ENCODE measurements at places on chromosomes 7 and 10.

DNA sequence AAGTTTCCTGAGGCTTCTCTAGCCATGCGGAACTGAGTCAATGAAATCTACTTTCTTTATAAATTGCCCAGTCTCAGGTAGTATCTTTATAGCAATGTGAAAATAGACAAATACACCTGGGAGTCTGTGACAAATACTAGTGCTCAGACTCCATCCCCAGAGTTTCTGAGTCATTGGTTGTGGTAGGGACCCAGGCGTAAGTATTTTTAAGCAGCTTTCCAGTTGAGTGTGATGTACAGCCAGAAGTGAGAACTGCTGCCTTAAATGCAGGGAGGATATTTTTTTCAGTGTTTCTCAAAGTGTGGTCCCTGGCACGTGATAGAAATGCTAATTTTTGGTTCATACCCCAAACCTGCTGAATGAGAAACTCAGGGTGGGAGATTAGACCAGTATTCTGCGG is 121.7 kb downstream of the SORCS3 start:
- DNase-seq, result no peak

- no peak for DNase-seq
Measured at GRCh38 chr10:21464134-21464533, 61.3 kb downstream of the SKIDA1 start.

- peak; percentile 65 for DNase-seq
Measured at GRCh38 chr7:5525271-5526099, 101.9 kb upstream of the TNRC18 start.

DNA sequence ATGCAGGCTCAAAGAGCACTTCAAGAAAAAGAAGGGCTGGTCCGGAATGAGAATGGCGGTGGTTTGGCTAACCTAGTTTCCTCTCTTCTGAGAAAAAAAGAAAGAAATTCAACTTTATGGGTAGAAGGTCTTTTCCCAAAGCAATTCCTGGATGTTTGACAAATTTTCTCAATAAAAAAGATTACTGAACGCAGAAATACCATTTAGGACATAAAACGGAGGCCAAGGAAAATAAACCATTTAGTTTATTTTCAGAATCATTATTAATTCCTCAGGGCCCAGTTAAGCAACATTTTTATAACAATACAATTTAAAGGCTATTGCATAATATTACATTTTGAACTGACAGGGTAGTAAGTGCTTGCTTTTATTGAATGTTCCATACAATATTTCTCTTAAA is 284.6 kb upstream of the ANKRD30A start:
- no peak for DNase-seq

DNA sequence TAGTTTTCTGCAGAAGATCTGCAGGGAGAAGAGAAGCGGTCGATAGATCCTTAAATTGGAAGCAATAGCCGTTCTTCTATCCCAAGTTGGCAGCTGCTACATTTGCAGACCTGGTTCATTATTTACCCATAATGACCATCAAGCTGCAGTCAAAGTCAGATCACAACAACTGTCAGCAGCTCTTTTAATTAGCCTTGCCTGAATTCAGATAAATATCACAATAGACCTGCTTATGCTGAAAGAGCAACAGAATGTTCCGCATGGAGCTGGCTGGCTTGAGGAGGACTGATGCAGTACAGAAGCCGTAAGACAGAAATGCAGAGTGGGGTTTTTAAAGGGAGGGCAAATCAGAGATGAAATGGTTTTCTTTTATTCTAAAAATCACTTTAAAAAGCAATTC is 109.4 kb downstream of the HIBADH start:
- DNase-seq, result no peak

- DNase-seq, result no peak
Measured at GRCh38 chr10:124546957-124547646, 85.5 kb downstream of the LHPP start.

DNA sequence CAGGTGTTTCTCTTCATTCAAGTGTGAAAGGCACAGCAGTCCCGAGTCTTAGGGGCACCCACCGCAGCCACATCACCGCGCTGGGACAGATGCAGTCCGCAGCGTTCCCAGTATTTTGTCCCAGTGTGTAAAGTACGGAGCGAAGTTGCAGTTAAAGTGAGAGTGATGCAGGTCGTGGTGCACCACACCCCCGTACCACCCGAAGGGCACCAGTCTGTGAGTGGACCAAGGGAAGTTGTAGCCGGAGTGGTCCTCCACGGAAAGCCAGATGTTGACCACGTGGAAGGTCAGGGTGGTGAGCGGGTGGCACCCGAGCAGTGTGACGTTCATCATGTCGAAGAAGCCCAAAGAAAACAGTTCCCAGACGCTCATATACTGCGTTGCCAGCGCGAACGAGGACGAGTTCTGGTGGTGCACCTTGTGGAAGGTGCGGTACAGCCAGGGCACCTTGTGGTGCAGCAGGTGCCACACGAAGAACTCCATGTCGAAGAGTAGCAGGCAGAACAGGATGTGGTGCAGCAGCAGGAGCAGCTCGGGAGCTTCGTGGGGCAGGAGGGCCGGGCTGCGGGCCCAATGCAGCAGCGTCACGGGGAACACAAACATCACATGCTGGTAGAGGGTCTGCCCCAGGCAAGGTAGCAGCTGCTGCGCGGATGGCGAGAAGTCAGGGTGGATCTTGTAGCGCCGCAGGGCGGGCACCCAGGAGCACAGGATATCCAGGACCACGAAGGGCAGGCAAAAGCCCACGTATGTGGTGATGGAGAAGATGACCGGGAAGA is 526 bp downstream of the CH25H start:
- DNase-seq, result peak; percentile 54

GRCh38 chr7:155217634-155218033 is 80.0 kb upstream of the INSIG1 start:
- DNase-seq, result no peak

GRCh38 chr10:86370006-86370585 is 3.5 kb upstream of the GRID1 start:
- peak; percentile 9 for DNase-seq

DNA sequence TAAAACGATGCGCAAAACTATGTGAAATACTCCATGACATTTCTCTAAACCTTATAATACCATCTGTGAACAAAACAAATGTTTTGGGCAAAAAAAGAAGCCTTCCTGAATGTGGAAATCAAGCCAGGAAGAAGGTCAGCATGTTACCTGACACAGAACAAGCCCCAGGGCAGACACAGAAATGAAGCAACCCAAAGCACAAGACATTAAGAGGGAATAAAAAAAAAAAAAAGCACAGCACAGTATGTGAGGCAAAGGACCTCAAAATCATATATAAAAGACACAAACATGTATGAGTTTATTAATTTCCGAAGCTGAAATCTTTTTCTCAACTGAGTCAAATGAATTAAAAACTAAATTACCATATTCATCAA is 161.8 kb downstream of the SKIDA1 start:
- no peak for DNase-seq

GRCh38 chr7:40299097-40299496 is 164.3 kb downstream of the SUGCT start:
- DNase-seq, result peak; percentile 28

DNA sequence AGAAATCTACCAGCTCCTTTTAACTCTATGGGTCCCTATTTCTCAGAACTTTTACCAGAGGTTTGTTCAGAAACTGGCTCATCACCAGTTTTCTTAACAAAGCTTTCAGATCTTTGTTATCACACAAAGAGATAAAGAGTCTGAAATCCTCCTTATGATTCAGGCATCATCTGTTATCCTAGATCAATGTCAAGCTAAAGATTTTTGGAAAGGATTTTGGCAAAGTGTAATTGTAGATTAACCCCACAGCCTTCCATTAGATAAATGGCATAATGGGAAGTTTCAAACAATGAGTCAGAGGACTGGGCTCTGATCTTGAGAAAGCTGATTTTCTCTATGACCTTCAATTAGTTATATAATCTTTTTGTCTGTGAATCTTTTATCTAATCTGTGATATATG is 192.2 kb downstream of the NXPH1 start:
- DNase-seq, result no peak

DNA sequence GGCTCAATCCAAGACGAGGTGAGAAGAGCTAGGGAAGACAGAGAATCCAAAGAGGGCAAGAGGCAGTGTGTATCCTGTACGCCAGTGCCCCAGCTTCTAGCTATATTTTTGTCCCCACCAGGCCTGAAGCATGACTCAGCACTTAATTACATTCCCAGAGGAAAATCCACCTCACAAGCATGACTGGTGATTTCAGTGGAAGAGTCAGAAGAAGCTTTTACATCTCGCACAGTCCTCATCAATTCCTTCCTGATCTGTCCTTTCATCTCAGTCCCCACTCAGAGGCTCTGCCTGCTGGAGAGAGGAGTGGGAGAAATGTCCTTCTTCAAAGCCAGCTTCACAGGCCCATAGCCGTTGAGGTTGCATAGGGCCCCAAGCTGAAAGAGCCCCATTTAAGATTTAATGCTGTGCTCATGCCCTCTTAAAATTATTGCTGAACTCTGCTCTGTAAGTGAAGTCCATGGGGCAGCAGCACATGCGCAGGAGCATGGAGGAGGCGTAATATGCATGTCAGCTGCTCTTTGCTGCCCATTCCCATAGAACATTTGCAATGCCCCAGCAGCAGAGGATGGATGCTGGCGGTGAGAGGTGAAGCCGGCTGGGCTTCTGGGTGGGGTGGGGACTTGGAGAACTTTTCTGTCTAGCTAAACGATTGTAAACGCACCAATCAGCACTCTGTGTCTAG is 39.0 kb upstream of the AOAH start:
- DNase-seq, result no peak

DNA sequence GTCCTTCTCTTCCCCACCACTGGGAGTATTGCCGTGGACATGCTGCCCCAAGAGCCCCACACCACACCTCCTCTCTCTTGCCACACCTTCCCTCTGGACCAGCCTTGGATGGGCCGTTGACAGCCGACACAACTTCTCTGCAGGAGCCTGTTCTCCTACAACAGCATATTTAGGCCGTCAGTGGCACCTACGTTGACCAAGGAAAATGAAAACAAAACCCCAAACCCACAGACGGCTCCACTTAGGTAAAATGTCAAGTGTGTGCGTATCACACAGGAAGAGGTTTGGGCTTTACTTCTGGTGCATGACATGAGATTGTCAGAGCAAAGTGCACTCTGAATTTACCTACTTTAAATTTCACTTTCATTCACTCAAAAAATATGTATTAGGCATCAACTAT is 246.6 kb downstream of the ZMYND11 start:
- DNase-seq, result no peak

DNA sequence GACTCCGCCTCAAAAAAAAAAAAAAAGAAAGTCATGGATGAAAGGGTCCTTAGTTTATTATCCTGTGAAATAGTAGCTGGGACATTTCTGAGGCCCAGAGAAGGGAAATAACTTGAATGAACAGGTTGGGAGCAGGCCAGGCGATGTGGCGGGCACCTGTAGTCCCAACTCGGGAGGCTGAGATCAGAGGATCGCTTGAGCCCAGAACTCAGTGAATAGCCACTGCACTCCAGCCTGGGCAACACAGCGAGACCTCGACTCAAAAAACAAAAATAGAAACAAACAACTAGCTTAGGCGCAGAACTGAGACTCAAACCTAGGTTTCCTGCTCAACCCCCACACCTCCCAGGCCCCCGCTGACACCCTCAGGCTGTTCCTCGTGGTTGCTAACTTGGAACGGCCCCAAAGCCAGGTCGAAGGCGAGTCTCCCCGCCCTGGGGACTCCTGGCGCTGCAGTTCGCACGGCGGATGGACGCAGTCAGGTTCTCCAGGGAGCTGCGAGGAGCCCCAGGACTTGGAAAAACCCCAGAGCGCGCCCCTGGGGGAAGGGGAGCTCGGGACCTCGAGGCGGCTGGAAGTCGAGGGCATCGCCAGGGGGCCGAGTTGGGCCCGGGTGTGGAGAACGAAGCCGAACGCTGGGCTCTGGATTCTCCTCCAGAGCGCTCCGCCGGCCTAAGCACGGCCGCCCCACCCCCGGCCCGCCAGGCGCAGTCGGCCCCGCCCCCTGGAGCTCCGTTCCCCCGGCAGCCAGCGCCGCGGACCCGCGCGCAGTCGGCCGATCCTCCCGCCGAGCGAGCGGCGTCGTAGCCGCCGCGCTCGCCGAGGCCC is at the start of gene STOX1:
Gene STOX1 (plus strand): TSS at position 768 of the 828 bp plus-strand sequence. CDS start 93 bp downstream, outside the sequence.
- peak; percentile 78 for DNase-seq

DNA sequence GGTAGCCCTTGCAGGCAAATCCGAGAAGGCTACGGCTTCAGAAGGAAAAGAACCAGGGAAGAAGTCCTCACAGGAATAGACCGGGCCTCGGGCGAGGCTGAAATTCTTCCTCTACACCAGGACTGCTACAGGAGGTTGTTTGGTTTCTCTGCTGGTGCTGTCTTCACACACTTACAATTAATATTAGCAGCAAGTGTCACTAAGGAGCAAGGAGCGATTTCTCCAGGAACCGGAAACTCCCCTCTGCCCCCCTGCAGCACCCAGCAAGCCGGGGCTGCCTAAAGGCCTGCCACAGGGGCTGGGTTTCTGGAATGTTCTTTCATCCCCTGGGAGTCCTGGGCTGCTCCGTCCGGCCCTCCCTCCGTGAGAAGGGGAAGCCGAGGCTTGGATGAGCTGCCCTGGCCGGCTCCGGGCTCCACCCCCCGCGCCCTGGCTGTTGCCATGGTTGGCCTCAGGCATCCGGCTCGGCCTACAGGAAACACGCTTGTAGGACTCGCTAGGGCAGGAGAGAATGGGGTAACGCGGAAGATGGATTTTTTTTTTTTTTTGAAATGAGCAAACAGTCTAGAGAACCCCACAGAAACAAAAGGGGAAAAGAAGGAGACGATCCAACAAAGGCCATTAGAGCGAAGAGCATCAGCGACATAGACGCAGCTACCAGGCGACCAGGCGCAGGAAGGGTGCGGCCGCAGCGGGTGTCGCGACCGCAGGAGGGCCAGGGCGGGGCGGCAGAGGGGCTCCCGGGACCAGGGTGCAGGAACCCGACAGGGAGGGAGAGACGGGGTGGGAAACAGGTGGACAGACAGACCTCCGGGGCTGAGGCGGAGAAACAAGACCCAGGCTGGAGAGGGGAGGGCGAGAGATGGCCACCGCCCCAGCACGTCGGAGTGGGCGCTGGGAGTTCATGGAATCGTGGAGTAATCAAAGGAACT is 33.0 kb downstream of the EN2 start:
- peak; percentile 75 for DNase-seq

DNA sequence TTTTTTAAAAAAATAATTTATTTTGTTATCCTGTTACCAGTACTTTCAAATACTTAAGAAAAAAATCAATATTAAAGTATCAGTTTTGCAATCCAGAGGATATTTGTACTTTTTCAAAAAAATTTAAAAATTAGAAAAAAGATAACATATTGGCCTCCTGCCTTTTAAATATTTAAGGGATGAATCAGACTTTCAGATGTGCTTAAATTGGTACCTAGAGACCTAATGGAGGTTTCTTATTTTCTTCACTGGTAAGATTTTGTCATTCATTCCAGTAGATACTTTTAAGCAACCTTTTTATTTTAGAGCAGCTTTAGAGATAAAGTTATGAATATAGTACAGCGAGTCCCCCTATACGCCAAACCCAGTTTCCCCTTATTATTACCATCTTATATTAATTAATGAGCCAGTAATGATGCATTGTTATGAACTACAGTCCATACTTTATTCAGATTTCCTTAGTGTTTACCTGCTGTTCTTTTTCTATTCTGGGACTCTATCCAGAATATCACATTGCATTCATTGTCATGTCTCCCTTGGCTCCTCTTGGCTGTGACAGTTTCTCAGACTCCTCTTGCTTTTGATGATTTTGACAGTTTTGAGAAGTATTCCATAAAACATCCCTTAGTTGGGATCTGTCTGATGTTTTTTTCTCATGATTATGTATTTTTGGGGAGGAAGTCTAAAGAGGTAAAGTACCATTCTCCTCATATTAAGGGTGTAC is 34.2 kb downstream of the BICC1 start:
- DNase-seq, result no peak

- peak; percentile 38 for DNase-seq
Measured at GRCh38 chr10:49518982-49519578, 19.8 kb downstream of the ERCC6 start.

GRCh38 chr7:155482511-155483183 is 24.7 kb downstream of the EN2 start:
- no peak for DNase-seq
